SIG-M5 (cell line): ENCODE measurements at places on chromosomes 11 and 22.

- DNase-seq: no peak
Observed at GRCh38 chr11:123392431-123392830, 37.6 kb upstream of the GRAMD1B start.

DNA sequence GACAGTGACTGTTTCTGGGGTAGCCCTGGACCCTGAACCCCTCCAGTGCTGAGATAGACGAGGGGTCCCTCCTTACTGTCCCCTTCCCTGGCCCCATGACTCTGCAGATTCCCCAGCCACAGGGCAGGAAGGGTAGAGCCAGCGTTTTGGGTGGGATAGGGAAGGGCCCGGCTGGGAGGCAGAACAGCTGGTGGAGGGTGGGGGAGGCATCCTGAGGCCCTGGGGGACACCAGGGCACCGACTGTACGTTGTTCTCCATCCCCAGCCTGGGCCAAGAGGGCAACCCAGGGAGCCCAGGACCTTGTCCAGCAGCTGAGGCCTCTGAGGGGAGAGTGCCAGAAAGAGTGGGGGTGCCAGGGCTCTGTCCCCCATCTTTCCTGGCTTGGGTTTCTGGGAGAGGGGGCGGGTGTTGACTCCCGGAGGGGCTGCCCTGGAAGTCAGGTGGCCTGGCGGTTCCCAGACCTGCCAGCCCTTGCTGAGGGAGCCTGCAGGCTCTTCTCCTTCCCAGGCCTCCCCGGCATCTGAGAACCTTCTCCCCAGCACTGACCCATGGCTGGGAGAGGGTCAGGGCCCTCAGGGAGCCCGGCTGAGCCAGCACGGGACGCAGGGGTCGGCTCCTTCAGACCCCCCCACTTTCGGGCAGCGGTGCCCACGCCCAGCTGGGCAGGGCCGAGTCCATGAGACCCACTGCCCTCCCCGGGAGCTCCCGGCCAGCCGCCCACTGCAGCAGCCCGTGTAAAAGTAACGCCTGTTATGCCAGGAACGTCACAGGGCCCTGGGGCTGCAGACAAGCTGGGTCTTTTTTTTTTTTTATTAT, 30.3 kb downstream of the IGF2 start:
- DNase-seq: no peak

- no peak for DNase-seq
Observed at GRCh38 chr22:17260950-17261349, 41.7 kb upstream of the ADA2 start.

GRCh38 chr22:46632646-46633249, 12.6 kb downstream of the GRAMD4 start:
- DNase-seq: no peak

DNA sequence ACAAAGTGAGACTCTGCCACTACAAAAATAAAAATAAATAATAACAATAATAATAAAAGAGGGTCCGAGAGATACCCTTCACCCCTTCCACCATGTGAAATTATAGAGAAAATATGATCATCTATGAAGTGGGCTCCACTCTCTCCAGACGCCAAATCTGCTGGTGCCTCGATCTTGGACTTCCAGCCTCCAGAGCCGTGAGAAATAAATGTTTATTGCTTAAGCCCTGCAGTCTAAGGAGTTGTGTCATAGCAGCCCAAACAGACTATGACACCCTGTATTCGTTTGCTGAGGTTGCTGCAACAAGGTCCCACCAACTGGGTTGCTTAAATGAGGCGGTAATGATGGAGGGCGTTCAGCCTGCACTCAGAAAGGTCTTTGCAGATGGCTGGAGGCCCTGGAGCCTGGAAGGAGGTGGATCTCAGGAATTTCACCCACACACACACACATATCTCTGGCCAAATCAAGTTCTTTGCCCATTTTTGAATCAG, 7.6 kb upstream of the SEPTIN5 start:
- no peak for DNase-seq

- DNase-seq: no peak
Observed at GRCh38 chr11:10454878-10455631, at the start of gene AMPD3. Gene AMPD3, plus strand, starts transcription at chr11:10455264. Its CDS starts 6,256 bp downstream, at chr11:10461520.

GRCh38 chr11:27248576-27249509, 114.2 kb downstream of the CCDC34 start:
- DNase-seq: no peak

DNA sequence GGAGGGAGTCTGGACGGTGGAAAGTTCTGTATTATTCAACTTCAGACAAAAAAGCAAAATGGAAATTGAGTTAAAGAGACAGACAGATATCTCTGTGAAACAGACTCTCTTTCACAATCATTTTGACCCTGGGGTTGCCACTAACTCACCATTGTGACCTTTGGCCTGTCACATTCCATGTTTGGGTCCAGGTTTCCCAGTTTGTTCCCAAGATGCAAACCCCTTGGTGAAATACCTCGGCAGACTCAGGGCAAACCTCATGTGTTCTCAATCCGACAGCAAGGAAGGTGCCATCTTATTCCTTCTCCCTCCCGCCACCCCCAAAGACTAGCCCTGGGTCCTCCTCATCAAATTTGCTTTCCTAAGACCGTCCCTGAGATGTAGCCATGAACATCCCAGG, 41.8 kb downstream of the GALNT18 start:
- DNase-seq: no peak
